Left lobe of liver (tissue), 2 donors: ENCODE measurements at places on chromosomes 2 and 18. TPM values are rescaled to one million over a fixed set of nuclear protein-coding genes. Genes with fewer than 3 reads are reported as not detected.

The SDC1 gene
- 537 TPM for total RNA-seq

The NYAP2 gene
- not detected for total RNA-seq

The PLEKHM3 gene
- 8.5 TPM for total RNA-seq

The AQP12A gene
- not detected for total RNA-seq

The KCNK3 gene
- 0.43 TPM for total RNA-seq

The MALT1 gene
- total RNA-seq = 10.4 TPM

The COLEC12 gene
- total RNA-seq = 0.08 TPM

The C2orf15 gene
- 0.23 TPM for total RNA-seq

The OTOF gene
- total RNA-seq = 0.05 TPM

The VSNL1 gene
- total RNA-seq = 11.9 TPM

The FBXO15 gene
- total RNA-seq = 0.58 TPM

The UGT1A5 gene
- 4.6 TPM for total RNA-seq

The ATAD2B gene
- 11.1 TPM for total RNA-seq

The SERPINB4 gene
- total RNA-seq = not detected

The SCYGR1 gene
- total RNA-seq = not detected

The DLX1 gene
- total RNA-seq = not detected

The LONRF2 gene
- total RNA-seq = 0.68 TPM

The INHA gene
- 0.20 TPM for total RNA-seq

The DCDC2C gene
- not detected for total RNA-seq

The IL1F10 gene
- total RNA-seq = not detected

The TTC32 gene
- total RNA-seq = 4.9 TPM

The KCNS3 gene
- 4.7 TPM for total RNA-seq

The MREG gene
- 6.2 TPM for total RNA-seq

The ITM2C gene
- 14.2 TPM for total RNA-seq

The ALPG gene
- not detected for total RNA-seq

The FAM110C gene
- 6.7 TPM for total RNA-seq

The DSC2 gene
- total RNA-seq = 4.6 TPM

The DSG3 gene
- total RNA-seq = not detected

The HAAO gene
- 188 TPM for total RNA-seq
